Activated T-helper 17 cell treated with anti-CD3 and anti-CD28 coated beads, Interleukin-2, amount 50 U/mL, for 72 hours (primary cell): ENCODE measurements at places on chromosomes 4 and X. TPM values are rescaled to one million over a fixed set of nuclear protein-coding genes. Genes with fewer than 3 reads are reported as not detected.

Gene FGFBP2
- 0.22 TPM for total RNA-seq

- no peak for ATAC-seq
These were observed 86.5 kb downstream of the ATG4A start for GRCh38 chrX:108178143-108178498.

GRCh38 chr4:167233685-167234315 is 494 bp downstream of the SPOCK3 start:
- no peak for ATAC-seq

Gene TSPAN6
- total RNA-seq = not detected

Gene CETN2
- total RNA-seq = 7.0 TPM

Gene NUDT6
- 5.9 TPM for total RNA-seq

DNA sequence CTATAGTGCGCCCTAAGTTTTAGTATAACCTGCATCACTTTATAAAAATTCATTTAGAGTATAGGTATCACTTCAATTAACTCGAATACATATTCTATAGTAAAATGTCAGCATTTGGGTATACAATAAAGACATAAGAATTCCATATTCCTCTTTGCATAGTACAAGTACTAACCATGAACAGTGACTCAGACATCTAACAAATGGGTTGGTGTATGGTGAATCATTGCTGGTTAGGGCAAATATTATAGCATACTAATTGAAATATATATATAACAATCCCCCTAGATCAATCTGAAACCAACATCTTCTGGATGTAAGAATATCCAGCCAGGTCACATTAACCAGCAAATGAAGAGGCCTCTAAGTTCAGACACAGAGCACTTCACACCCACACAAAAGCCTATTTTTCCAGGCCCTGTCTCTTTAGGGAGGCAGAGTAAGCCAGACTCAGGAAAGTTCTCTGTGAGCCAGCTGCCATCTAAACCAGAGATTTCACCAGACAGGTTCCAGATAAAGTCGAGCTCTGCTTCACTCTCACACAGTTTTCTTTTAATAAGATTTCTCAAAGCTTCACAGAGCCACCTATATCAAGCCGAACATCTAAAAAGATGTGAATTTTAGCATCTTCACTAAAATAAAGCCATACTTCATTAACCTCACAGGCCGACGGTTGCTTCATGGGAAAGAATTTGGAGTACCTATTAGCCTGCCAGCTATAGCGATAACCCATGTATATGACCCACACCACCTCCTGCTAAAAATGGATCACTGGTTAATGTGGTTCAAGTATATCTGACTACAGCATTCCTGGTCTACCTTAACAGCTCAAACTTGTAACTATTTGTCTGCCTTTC is 200.0 kb upstream of the FTHL17 start:
- no peak for ATAC-seq

Gene GATA1
- not detected for total RNA-seq

DNA sequence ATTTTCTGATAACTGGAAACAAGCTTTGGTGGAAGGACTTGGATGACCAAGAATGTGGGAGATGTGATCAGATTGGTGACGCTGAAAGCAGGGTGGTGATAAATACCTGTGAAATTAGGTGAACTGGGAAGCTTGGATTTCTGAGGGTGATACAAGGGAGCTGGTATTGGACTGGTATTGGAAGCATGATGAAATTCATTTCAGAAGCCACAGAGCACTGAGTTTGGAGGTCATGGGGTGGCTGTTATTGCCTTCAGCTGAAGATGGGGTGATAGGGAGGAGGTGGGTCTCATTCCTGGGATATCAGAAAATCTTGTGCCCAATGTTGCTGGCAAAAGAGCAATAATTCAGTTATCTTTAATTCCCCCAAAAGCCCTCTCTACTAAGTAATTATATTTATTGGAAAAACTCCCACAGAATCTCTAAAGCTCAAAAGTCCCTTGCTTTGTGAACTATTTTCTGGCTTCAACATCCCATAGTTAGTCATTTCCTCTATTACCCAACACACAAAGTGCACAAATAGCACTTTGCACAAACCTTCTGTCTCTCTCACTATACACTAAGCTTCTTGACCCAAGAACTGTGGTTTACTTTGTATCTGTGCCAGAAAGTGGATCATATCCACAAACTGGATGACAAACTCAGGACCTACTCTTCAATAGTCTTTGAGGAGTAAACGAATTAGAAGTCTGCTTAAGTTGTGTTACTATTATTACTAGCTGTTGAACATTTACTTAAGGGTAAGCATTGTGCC is 23.1 kb upstream of the CAMK2D start:
- ATAC-seq = peak; percentile 86

Gene SMARCA1
- 0.53 TPM for total RNA-seq

Gene MTMR8
- 5.9 TPM for total RNA-seq

DNA sequence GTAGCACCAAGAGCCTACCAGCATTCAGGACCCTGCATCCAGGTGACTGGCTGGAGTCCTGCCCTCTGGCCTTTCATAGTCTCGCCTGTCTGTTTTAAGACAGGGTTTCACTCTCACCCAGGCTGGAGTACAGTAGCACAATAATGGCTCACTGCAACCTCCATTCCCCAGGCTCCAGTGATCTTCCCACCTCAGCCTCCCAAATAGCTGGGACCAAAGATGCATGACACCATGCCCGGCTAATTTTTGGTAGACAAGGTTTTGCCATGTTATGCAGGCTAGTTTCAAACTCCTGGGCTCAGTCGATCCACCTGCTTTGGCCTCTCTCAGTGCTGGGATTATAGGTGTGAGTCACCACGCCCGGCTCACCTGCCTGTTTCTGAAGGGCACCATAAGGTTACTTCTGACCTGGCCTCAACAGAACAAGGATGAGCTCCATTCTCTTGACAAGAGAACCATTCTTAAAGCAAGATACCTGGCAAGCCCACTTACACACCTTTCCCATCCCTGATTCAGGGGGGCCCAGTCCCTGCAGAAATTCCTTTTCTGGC is 6.7 kb downstream of the RPS4X start:
- ATAC-seq = no peak

Gene FAM47A
- total RNA-seq = not detected

DNA sequence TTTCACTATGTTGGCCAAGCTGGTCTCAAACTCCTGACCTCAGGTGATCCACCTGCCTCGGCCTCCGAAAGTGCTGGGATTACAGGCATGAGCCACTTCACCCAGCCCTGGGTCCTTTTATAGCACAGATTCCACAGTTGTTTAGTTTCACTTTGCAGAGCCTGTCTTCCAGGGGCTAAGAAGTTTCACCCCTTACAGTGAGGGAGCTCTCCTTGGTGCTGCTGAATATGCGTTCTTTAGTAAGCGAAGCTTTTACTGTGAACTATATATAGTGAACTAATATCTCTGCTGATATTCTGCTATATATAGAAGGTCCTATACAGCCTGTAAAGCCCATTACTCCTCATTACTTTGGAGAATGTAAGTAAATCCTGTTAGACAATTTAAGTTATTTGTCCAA is 4.2 kb downstream of the TCEAL6 start:
- no peak for ATAC-seq

- no peak for ATAC-seq
These were observed 27.2 kb upstream of the JAKMIP1 start for GRCh38 chr4:6227412-6228157.

Gene TMEM271
- not detected for total RNA-seq

Gene GLRA2
- total RNA-seq = not detected

Gene MAGEH1
- total RNA-seq = 14.5 TPM

- ATAC-seq = no peak
These were observed 17.6 kb downstream of the SUPT20HL1 start for GRCh38 chrX:24377911-24378468.

Gene ERCC6L
- 13.2 TPM for total RNA-seq

- no peak for ATAC-seq
These were observed 60.4 kb downstream of the MCF2 start for GRCh38 chrX:139647597-139647996.

GRCh38 chr4:40980318-40980883 is 230.6 kb downstream of the NSUN7 start:
- ATAC-seq = no peak

DNA sequence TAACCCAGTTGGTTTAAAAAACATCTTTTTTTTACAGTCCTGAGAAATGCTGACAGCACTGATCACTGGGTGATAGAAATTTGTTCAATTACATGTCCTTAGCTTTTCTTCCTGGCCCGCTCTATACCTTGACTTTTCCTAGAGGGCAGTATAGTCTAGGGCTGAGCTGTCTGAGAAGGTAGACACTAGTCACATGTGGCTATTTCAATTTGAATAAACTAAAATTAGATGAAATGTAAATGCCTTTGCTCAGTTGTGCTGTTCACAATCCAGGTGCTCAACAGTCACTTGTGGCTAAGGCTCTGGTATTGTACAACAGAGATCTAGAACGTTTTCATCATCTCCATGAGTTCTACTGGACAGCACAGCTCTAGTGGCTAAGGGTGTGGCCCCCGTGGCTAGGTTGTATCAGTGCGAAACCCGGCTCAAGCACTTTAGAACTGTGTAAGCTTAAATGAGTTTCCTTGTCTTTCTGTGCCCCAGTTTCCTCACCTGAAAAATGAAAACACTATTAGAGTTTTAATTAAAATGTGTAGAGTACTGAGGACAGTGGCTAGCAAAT is 111.6 kb upstream of the WDR17 start:
- no peak for ATAC-seq

Gene CFAP47
- total RNA-seq = not detected

DNA sequence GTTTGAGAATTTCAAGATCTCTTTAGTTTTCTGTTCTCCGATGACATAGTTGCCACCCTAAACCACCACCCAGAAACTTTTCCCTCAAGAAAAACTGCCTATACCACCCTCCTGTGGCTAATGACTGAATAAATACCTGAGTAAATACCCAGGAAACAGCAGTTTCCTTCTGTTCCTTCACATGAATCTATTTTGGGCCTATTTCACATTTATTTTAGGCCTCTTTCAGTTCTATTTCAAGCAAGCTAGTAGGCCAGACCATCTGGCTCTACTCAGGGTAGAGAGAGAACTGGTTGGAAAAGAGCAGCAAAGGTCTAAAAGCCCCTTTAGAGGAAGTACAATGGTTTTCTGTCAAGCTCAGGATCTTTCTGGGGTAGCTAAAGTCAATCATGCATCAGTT is 23.4 kb downstream of the ARHGEF9 start:
- no peak for ATAC-seq

Gene POLN
- 8.0 TPM for total RNA-seq

Gene ARHGAP24
- 0.40 TPM for total RNA-seq

Gene KCNE5
- 0.71 TPM for total RNA-seq

GRCh38 chr4:185358514-185358913 is 37.2 kb downstream of the LRP2BP start:
- ATAC-seq = no peak

- no peak for ATAC-seq
These were observed 232.5 kb upstream of the NDST3 start for GRCh38 chr4:117801756-117802155.

Gene GABRG1
- not detected for total RNA-seq

GRCh38 chrX:110315551-110315950 is 2.3 kb downstream of the AMMECR1 start:
- ATAC-seq = no peak

Gene DMD
- 7.5 TPM for total RNA-seq

DNA sequence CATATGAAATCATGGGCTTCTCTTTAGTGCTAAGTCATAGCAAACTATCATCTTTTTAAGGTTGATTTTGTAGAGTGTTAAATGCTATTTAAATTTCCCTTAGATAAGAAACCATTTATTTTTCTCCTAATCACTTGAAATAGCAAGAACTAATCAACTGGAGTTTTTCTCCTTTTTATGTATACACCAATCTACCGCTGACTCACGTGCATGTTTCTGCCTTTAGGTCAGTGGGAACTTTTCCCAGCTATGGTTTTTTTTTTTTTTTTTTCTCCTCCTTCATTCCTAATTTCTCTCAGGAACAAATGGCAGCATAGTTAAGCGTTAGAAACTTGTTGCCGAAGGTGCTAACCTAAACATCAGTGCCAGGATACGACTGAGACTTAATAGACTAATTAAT is 176.4 kb downstream of the BMPR1B start:
- no peak for ATAC-seq

- ATAC-seq = no peak
These were observed 41.2 kb upstream of the RASGEF1B start for GRCh38 chr4:81512757-81513501.

DNA sequence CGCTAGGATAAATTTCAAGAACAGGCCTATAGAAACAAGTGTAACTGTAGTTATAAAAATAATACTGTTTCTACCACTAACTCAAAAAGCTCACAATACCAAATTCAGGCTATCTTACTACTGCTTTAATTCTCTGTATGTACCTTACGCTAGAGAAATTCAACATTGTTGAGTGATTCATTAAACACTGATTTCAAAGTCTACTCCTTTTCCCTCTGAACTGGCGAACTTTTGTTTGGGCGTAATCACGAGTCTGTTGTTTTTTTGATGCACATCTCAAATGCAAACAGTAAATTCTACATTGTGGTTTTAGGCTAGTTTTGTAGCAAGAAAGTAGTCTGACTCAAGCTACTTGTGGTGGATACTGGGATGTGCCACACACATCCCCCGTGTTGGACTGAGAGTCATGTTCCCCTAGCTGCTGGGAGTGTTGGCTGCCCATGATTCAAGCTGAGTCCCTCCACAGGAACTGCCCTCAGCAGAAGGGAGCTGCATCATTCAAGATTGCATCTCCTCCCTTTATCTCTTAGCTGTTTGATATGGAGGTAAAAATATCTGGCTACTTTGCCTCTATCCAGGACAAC is 406.1 kb downstream of the RAPGEF2 start:
- no peak for ATAC-seq

DNA sequence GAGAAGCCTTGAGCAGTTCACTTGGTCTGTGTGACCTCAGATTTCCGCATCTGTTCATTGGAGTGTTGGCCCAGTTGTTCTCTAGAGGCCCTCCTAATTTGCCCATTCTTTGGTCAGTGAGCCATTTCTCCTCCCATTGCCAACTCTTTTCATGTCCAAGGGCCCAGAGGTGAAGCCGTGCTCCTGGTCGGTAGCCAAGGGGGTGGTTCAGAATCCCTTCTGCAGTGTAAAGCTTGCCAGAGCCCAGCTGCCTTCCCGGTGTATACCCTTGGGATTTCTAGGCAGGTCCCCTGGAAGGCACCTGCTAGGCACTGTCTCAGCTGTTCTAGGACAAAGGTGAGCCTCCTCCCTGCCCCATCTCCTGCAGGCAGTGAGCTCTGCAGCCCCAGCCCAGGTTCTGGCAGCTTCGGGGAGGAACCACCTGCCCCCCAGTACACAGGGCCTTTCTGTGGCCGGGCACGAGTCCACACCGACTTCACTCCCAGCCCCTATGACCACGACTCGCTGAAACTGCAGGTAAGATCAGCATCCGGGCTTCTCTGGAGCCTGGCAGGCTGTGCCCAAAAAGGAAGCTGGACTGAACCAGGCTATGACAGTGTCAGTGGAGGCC is 12.3 kb downstream of the SASH3 start:
- ATAC-seq = no peak

Gene CD40LG
- total RNA-seq = 110 TPM

Gene IL1RAPL1
- total RNA-seq = not detected

GRCh38 chr4:40323866-40324265 is 11.3 kb upstream of the CHRNA9 start:
- ATAC-seq = peak; percentile 70
